ENCODE measurements at places on chromosomes 12 and 14.

GRCh38 chr14:60221457-60221856, 27.6 kb upstream of the PPM1A start:
- DNase-seq, result no peak

- DNase-seq, result no peak
Measured at GRCh38 chr12:40227447-40227846, 2.6 kb downstream of the LRRK2 start.

GRCh38 chr12:67035121-67035520, 234.0 kb upstream of the CAND1 start:
- no peak for DNase-seq

- no peak for DNase-seq
Measured at GRCh38 chr12:53989227-53990113, 4.5 kb downstream of the HOXC10 start.

DNA sequence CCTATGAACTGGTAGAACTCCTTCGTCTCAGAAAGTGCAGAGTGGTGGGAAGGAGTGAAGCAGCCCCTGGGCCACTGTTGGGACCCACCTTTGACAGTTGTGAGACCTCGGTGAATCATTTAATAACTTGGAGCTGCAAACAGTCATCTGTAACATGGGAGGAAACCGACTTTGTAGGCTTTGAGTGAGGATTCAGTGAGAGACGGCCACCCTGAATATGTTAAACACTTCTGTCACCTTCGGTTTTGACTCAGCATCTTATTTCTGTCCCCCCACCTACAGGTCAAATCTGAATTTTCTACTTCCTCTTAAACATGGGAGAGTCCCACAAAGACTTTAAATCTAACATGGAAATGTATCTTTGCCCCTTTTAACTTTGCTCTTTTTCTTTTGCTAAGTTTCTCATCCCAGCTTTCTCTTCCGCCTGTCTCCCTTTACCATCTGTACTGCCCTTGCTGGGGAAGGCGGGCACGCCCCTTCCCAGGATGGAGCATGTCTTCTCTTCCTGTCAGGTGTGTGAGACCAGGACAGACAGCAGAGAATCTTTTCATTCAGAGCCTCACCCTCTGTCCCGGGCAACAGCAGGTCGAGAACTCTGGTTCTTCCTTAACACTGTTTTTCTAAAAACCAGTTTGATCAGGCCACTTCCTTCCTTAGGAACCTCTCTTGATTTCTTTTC, 37.1 kb downstream of the ZC3H14 start:
- DNase-seq, result no peak

- DNase-seq, result no peak
Measured at GRCh38 chr14:40197344-40197743, 765.1 kb upstream of the FBXO33 start.

DNA sequence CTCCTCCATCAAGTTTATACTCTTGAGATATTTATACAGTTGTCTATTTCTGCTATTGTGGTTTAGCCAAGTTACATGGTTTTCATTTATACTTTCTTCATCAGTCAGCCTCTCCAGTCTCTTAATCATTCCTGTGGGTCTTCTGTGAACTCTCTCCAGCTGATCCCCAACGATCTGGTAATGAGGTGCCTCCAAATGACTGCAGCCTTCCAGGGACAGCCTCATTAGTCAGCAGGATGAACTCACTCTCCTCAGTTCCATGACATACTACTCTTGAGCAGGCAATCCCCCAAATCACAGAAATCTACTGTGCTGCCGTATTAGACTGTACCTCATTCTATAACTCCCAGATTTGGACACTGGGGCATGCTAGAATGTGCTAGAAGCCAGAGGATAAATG, 15.3 kb downstream of the AREL1 start:
- DNase-seq, result no peak

DNA sequence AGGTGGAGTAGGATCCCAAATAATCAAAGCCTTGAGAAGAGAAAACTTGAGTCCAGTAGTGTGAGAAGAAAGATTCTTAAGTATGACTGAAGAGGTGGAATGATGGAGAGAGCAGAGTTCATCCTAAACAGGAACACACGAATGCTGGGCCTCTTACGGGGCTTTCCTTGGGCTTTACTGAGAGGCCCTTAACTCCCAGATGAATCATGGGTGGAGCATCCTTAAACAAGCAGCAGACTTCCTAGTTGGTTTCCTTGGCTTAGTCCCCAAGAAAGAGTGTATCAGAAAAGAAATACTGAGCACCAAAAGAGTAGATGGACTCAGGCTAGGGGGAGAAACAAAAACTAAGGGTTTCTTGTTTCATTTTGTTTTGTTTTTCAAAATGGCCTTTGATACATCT, 132.5 kb downstream of the GPR135 start:
- no peak for DNase-seq

GRCh38 chr12:4118017-4118510, 155.5 kb upstream of the CCND2 start:
- DNase-seq, result no peak

GRCh38 chr12:46537387-46537955, 164.9 kb upstream of the SLC38A2 start:
- no peak for DNase-seq

GRCh38 chr14:75487155-75487671, 35.1 kb upstream of the BATF start:
- no peak for DNase-seq

- no peak for DNase-seq
Measured at GRCh38 chr14:59254911-59255545, 66.6 kb downstream of the DAAM1 start.

- DNase-seq, result peak; percentile 90
Measured at GRCh38 chr14:59188461-59189090, at the start of gene DAAM1. Gene DAAM1, plus strand, starts transcription at chr14:59188667. Its CDS starts 74,811 bp downstream, at chr14:59263478.

DNA sequence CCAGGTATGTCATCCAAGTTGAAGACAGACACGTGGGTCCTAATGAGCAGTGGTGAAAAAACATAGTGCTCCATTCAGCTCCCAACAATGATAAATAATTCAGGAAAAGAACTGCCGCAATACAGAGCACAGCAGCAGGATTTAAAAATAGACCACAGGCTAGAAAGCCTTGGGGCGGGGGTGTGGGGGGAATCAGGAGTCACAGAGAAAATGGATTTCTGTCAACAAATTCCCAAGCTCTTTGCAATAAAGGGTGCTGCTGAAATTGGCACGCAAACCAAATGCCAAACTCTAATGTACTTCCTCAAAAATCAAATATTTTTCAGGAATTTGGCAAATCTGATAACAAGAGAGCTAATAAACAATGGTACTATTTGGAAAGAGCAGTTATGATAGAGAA, 58.6 kb downstream of the R3HDM2 start:
- no peak for DNase-seq

DNA sequence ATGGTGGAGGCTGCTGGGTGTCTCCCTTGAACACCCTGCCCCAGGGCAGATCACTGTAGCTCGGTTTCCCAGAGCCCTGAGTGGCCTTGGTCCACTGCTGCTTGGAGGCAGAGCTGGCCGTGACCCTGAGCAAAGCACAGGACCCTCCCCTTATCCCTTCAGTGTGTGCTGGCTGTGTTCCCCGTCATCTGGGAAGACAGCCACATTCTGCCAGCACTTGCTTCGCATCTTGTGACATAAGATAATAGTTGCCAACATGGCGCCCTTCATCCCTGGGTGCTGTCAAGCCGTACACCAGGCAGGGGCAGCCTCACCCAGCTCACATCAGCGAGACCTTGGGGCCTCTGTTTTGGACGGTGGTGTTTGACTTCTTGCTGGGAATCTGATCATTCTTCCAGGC, 12.1 kb upstream of the ALDH2 start:
- no peak for DNase-seq

DNA sequence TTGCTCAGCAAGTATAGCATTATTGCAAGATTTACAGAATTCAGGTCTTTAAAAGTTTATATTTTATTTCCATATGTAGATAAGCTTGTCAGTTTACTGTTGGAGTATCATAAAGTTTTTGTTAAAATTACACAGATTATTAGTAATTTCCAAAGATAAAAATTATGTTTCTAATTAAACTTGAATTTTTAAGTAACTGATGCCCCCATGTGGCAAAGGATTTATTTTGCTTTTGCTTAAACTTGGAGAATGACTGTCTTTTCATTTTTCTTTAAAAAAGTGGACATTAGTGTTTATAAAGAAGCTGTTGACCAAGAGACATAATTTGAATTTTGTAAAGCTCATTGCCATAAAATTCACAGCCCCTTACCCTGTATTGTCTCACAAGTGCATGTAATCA, 45.8 kb downstream of the ETNK1 start:
- no peak for DNase-seq
